ENCODE measurements at places on chromosomes 1 and 21.

DNA sequence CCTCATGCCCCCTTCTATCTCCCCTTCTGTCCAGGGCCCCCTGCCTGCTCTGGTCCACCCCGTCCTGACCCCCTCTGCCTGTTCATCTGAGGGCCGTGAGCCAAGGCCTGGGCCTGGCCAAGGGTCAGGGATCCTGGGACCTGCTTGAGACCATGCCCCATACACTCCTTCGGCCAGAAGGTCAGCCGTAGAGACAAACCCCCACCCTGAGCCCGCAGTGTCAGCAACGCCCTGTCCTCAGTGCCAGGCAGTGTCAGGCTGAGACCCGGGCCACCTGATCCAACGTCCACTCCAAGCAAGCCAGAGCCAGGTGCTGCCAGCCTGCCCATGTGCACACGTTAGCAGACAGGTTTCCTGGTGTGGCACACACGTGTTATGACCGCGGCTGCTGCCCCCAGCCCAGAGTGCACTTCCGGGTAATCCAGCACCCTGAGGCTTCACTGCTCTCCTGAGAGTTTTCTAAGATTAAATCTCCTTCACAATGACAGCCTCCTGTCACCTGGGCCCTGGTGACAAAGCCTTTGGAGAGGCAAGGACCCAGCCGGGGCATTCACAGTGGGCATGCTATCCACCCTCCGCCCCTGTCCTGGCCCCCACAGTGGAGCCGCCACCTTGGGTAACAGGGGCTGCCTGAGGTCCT is 10.1 kb upstream of the SAMD11 start:
- DNase-seq: peak; percentile 3

GRCh38 chr1:233960386-233960785 is 55.9 kb downstream of the SLC35F3 start:
- DNase-seq: no peak

DNA sequence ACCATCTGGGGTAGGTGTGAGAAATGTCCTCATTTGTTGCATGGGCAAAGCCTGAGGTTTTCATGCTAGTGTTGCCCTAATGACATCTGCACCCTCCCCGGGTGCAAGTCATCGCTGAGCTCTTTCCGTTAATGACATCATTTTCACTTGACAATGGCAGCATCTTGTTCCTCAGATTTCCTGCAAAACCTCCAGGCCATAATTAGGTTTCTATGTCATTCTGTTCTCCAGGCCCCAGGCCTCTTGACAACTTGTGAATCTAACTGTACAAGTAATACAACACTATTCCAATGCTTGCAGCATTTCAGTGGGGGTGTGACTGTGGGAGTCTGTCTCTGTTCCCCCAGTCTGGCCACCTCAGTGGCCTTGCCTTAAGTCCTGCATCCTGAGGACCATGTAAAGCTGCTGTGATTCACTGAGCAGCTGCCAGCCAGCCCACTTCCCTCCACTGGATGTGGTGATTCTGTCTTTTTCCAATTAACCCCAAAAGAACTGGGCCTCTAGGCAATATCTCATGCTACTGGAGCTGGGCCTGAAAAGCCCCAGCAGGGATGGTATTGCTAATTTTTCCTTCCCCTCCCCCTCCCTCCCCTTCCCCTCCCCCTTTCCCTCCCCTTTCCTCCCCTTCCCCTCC is 22.8 kb downstream of the RAB7B start:
- no peak for DNase-seq

- no peak for DNase-seq
Observed at GRCh38 chr1:100423832-100424337, 71.6 kb downstream of the CDC14A start.

DNA sequence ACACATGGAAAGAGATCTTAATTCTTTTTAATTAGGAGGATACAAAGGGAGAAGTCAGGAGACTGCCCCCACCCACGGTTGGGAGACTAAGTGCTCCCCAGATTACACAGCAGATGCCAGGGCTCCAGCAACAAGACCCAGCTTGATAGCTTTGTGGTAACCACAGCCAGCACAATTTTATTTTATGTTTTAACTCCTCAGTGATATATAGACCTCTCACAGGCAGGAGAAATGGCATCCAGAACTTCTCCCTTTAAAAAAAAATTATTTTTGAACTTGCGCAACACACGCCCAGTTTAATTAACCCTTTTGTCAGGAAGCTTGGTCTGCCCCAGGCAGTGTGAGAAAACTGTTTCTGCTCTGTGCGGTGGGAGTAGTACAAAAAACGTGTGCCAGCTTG is 62.6 kb upstream of the ACOT11 start:
- DNase-seq: no peak

- no peak for DNase-seq
Observed at GRCh38 chr1:175503538-175503937, 239.9 kb downstream of the TNR start.

- no peak for DNase-seq
Observed at GRCh38 chr1:113536182-113536780, 146.0 kb downstream of the MAGI3 start.

DNA sequence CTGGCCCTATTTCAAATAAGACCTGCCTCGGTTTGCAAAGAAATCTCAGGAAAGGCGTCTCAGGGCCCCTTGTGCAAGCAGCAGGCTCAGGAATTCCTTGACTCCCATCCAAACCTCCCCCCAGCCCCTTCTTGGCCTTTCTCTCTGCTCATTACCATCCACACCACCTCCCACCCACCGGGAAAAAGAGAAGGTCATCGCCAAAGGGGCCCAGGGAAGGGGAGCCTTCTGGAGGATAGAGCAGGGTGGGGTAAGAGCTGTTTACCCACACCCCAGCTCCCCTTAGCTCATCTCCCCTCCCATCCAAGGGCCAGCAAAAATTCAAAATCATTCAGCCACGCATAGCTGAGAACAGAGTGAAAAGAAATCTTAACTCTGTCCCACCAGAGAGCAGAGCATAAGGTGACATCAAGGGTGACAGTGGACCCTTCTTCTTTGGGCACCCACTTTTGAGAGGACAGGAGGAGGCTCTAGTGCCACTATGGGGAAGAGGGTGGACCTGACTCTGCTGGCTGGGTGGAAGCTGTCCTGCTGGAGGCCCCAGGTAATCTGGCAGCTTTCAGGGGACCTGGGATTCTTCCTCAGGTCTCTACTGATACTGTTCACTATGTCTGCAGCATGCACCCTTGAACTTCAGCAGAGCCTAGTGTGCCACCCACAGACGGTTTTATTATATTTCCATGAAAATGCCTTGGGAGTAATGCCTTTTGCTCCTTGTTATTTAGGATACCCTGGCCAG is 3.9 kb upstream of the WNT2B start:
- DNase-seq: no peak

DNA sequence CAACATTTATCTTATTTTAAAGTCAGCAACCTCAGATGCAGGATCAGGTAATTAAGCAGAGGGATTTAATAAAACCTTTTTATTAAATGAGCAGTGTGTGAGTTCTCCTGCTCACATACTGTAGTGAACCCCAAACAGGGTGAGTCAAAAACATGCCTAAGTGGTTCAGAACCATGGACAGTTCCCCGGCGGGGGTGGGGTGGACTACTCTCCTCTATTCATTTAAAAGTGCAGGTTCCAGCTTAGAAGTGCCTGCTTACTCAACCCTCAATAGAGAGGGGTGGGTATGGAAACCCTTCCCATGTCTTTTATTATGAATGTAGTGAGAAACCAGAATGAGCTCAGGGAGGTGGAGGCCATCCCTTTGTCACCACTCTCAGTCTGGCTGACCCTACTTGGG is 397.9 kb downstream of the HHAT start:
- peak; percentile 24 for DNase-seq

DNA sequence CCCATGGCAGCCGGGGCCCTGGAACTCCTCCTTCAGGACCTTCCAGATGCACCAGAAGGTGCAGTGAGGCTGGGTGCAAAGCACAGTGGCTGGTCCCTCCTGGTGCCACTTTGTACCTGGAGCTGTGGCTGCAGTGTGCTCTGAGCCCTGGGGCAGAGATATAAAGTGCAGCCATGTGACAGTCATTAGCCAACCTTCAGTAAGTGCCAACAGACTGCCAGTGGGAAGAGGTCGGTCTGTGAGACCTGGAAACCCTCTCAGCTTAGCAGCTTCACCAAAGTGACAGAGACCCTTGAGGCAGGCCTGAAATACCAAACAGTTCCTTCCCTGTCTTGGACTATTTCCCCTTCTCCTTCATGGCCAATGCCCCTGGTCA is 26.7 kb upstream of the NGF start:
- DNase-seq: no peak

GRCh38 chr1:156942176-156942575 is 21.7 kb downstream of the LRRC71 start:
- no peak for DNase-seq

DNA sequence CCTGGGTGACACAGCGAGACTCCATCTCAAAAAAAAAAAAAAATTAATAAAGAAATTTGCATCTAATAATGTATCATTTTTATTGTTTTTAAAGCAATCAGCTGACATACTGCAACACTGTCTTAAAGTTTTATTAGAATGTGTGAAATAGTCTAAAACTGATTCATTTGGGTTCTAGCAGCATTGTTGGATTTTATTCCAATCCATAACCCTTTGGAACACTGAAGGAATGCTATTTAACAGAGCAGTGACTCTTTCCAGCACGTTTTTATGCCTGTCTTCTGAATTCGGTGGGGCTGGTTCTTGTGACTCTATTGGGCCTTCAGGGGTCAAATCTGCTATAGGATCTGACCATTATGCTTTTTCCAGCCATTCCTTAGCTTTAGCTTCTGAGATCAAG is 18.2 kb upstream of the FMO4 start:
- no peak for DNase-seq

GRCh38 chr1:109258481-109259466 is 9.4 kb downstream of the CELSR2 start:
- DNase-seq: no peak

DNA sequence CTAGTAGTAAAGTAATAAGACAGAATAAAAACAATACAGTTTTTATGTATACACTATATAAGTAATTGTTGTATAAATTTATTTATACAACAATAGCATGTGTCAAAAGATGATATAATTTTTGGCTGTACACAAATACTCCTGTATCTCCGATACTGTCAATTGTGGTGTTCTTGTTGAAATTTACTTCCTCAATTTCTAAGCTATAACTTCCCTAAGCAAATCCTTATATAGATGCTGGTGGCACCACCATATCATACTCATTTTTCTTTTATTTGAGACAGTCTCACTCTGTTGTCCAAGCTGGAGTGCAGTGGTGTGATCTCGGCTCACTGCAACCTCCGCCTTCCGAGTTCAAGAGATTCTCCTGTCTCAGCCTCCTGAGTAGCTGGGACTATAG is 141.0 kb upstream of the HP1BP3 start:
- DNase-seq: no peak

DNA sequence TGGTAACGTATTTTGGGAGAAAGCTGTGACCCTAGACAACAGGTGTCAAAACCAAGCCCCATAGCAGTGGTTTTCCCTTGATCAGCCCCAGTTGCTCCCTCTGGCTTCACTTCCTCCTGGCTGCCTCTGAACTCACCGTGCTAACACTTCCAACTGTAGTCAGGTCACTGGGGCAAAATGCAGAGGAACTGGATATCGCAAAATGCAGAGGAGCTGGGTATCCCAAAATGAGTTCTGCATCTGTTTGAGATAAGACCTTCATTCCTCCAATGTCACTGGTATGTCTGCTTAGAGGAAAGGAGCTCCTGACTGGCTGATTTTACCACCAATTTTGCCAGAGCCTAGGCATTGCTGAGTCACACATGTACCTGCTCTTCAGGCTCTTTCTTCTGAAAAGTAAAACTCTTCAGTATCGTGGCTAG is 19.6 kb upstream of the TACSTD2 start:
- no peak for DNase-seq

- no peak for DNase-seq
Observed at GRCh38 chr21:32372755-32373154, 20.1 kb downstream of the URB1 start.

GRCh38 chr1:22204989-22205913 is 62.4 kb upstream of the WNT4 start:
- DNase-seq: no peak

GRCh38 chr1:55311057-55311641 is 96.0 kb upstream of the USP24 start:
- DNase-seq: no peak

DNA sequence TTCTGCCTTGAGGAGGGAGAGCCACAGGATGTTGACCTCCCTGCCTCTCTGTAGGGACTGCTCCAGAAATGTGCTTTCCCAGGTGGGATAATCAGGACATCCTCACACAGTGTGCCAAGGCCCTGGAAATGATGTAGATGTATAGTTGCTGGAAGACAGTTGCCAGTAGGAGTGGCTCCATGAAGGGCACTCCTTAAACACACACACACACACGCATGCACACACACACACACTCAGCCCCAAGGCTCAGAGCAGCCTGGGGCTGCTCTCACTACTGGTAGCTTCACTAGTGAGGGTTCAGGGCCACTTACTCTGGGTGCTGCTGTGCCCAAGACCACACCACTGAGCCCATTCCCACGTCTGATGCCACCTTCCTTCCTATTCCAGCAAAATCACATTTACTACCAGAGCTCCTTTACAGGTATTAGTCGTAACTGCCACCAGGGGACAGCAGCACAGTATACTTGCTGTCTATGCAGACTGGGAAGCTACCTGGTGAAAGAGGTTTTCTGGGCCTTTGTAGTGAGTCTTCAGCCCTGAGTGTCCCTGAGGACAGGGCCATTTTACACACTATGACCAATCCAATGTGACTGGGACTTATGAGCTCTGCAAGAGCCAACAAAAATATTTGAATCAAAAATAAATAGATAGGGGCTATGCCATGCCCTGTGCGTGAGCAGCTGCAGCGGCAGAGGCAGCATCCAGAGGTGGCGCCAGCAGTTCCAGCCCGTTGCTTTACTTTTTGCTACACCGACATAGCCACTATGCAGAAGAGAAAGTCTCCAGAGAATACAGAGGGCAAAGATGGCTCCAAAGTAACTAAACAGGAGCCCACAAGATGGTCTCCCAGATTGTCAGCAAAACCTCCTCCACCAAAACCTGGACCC is 15.0 kb downstream of the CRNN start:
- DNase-seq: peak; percentile 17

GRCh38 chr1:153386500-153386901 is 4.4 kb downstream of the S100A8 start:
- DNase-seq: no peak

- DNase-seq: no peak
Observed at GRCh38 chr1:63848733-63849132, 74.9 kb downstream of the ROR1 start.

DNA sequence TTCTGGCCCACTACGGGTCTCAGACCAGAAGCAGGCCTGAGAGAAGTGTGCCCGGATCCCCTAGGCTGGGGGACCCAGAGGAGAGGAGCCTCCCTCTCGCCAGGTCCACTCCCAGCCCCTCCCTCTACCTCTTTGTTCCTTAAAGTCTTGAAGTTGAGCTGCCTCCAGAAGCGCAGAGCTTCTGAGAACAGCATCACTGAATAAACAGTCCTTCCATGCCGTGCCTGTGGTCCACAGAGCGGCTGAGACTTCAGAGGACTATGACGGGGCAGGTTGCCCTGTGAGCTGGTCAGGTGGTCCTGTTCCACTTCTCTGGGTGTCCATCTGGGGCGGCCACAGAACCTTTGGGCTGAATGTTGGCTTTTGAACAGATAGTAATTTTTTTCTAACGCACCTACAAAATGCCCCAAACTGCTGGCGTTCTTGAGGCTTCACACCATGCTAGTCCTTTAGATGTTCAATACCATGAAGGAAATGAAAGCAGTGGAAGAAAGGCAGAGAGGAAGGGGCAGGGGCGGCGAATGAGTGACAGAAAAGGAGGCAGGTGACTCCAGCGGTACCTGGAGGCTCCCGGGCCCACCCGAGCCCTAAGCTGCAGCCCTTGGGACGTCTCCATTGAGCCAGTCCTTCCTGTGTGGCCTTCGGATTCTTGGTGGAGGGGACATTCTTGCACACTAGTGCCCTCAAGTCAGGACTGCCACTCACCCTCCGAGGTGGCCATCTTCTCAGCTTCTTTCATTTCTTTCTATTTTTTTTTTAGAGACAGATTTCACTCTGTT is 239.3 kb upstream of the VAMP3 start:
- DNase-seq: no peak

GRCh38 chr1:54604572-54605370 is 18.6 kb downstream of the FAM151A start:
- DNase-seq: peak; percentile 33

All from stimulated activated CD4-positive, alpha-beta T cell treated with anti-CD3 and anti-CD28 coated beads, Interleukin-15, amount 100 ng/mL, for 24 hours (primary cell).